ENCODE measurements at places on chromosomes 4 and X.

GRCh38 chrX:145910017-145910416 lies 92.4 kb downstream of the SLITRK2 start:
- no peak for DNase-seq

- no peak for DNase-seq
These were observed 20.5 kb upstream of the CD40LG start for GRCh38 chrX:136627409-136627808.

DNA sequence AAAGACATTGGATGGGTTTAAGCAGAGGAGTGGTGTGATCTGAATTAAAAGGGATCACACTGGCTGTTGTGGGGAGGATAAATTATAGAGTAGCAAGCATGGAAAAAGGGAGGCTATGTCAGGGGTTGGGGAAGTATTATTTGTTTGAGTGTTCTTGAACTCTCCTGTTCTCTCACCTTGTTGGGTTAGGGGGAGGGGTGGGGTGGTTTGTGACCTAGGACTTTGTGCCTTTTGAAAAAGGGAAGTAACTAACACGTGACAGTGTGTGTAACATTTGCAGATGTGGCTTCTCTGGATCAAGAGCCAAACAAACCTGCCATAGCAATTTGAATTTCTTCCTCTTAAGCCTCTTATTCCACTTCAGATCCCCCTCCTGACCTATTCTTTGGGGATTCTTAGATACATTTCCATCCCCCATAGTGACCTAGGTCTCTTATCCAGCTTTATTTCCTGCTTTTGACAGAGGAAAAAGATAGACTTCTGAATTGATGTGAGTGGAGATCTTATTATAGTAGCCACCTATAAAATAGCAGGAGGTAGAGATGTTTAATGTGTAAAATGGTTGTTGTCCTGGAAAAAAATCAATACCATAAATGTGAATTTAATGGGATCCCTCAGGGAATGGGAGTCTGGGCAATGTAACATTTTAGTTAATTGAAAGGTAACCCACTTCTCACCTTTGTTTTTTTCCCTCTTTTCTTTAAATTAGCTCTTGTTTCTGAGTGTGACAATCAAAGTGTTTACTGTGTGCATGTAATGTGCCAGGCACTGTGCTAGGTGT lies 120.4 kb downstream of the CT47B1 start:
- no peak for DNase-seq

GRCh38 chr4:2745981-2746806 lies 9.9 kb downstream of the TNIP2 start:
- no peak for DNase-seq

- DNase-seq: no peak
These were observed 31.2 kb upstream of the UXT start for GRCh38 chrX:47690175-47690574.
